ENCODE measurements at places on chromosomes 4 and X.

DNA sequence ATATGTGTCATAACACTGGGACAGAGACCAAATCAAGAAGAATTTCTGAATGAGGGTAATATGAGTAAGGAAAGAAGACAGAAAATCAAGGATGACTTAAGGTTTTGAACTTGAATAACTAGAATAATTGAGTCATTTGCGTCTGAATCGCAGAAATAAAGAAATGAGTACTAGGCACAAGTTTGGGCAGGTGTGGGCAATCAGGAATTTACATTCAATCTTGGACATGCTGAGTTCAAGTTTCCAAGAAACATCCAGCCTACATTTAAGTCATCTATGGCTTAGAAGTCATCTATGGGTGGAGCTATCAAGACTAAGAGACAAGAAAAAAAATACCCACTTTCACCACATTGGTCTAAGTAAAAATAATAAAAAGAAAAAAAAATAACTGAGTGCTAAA lies 30.4 kb upstream of the WDR44 start:
- DNase-seq: no peak

- no peak for DNase-seq
Observed at GRCh38 chr4:182859730-182860129, 57.5 kb downstream of the DCTD start.

GRCh38 chr4:120348521-120348920 lies 281.9 kb upstream of the MAD2L1 start:
- DNase-seq: no peak

GRCh38 chr4:156475322-156475721 lies 496.3 kb downstream of the PDGFC start:
- DNase-seq: no peak

DNA sequence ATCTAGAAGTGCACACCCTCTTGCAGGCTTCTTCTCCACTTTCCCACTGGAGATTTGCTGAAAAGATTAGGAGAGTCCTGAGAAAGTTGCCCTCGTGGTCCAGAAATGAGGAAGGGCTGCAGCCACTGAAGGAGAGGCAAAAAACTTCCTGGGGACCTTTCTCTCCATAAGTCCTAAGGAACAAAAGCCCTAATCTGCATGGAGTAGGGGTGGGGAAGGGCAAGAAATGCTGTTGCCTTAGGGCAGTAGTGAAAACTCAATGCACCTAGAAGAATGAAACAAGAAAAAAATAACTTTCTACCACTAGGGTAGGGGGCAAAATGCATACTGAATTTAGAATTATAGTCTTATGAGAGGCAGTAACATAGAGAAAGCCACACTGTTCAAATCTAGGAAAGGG lies 1408.8 kb downstream of the PCDH19 start:
- no peak for DNase-seq

DNA sequence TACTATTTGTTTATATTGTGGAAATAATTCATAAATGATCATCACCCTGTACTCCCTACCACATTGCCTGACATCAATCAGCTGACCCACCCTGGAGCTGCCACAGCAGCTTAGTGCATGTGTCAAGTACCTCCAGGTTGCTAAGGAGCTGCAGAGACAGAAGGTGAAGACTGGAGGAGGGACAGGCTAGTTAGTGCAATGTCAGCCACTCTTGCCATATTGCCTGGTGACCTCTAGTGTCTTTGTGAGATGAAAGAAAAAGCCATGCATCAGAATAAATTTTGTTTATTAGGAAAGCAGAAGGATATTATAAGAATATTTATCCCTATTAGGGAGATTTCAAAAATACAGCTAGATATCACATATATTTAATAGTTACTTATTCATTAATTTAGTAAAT lies 243.9 kb upstream of the FAT4 start:
- DNase-seq: no peak

- no peak for DNase-seq
Observed at GRCh38 chr4:94626942-94627341, 130.8 kb upstream of the BMPR1B start.

DNA sequence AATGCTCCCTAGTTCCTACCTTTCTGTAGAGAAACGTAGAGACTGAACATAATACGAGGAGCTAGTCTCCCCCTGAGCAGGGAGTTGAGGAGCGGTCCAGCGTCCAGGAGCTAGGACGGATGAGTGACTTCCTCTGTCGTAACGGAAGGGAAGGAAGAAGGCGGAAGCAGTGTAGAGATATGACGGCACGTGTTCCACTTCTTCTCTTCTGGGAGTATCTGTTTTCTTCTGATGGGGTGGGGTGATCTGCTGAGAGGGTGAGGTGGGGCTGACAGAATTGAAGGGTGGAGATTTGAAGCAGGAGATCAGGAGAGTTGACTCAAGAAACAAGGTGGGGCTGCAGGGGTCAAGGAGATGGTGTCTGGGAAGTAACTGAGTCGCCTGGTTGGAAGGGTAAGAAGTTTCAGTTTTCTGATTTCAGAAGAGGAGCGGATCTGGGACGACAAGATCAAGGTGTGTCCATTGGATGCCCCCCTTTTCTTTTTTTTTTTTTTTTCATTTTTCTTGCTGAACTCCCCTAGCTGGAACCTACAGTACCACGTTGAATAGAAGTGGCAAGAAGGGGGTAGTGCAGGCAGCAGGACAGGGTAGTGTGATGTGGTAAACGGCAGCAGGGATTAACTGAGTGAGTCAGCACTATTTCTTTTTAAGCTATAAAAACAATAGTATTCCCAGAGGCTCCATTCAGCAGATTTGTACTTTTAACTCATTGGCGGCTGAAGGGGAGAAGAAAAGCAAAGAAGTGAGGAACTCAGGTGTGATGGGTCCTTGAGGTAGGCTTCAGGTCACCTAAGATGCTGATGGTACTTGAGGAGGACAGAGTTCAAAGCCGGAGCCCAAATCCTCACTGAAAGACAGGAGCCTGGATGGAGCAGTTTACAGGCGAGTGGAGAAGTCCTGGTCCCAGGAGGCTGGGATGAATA lies 50.8 kb upstream of the SETD7 start:
- no peak for DNase-seq

DNA sequence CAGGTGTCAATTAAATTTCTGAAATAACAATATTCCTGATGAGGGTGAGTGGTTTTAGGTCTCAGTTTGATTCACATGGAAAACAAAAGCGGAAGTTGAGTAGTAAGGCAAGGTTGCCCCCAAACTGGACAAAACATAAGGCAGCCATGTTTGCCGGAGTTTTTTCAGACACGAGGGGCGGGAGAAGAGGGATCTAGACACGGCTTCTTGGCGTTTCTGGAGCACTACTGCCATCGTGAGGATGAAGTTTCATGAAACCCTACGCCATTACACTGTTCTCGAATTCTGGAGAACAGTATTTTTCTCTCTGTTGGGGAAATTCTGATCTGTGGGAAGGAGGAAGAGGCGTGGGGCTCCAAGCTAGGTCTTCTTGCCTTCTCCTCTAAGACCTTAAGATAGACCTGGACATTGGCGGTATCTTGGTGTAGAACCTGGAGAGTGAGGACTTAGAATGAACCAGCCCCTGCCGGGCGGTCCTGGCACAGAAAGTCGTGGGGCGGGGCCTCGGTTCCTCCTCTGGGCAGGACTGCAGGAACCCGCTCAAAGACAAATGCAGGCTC lies 160.3 kb downstream of the OR13H1 start:
- DNase-seq: no peak

- no peak for DNase-seq
Observed at GRCh38 chrX:70134116-70134477, 850 bp downstream of the IGBP1 start.

DNA sequence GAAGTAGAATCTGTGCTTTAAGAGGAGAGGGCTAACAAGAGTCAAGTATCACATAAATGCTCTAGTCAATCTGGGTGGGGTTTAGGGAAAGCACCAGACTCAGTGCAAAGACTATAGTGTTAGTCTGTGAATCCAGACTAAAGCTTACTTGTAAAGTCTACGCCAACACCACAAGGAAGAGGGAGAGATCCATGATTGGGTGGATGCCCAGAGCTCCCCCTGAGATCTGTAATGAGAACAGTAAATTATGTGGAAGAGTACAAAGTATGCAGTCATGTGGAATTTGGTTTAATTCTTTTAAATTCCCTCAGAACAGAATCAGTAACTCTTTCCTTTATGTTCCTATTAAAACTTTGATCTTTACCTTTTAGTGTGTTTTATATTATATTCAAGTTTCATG lies 354.7 kb upstream of the SPANXN4 start:
- DNase-seq: no peak

GRCh38 chr4:130703211-130703935 lies 1607.4 kb downstream of the C4orf33 start:
- no peak for DNase-seq

DNA sequence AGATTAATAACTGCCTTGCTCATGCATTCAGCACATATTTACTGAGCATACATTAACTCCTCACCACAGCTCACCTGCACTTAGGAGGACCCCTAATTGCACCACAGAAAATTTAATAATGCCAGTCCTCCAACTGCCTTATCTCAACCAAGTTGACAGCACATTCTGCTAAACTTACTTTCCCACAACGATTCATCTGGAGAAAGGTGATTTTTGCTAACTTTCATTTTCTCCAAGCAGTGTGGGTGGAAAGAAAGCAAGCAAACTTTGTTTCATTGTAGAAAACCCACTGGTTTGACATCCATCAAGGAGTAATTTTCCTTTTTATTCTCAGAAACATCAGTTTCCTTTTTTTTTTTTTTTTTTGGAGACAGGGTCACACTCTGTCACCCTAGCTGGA lies 49.1 kb downstream of the RASGEF1B start:
- no peak for DNase-seq

GRCh38 chr4:84051639-84052038 lies 447.5 kb downstream of the NKX6-1 start:
- no peak for DNase-seq

GRCh38 chrX:47366041-47366722 lies 4.2 kb upstream of the ZNF157 start:
- DNase-seq: peak; percentile 62

GRCh38 chr4:80471756-80472155 lies 136.2 kb downstream of the CFAP299 start:
- DNase-seq: no peak

DNA sequence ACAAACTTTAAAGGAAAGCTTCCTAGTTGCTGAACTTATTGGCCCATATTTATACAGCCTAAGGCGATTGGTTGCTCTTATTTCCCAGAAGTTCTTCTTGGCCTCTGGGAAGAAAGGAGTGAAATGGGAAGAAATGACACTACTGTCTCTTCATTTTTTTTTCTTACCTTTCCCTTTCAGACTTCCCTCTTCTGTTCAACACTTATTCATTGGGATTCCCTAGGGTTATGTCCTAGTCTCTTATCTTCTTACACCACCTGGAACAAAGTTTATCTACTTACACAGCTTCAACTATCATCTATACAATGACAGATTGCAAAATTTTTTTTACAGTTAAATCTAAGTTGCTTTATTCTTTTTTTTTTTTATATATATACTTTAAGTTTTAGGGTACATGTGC lies 68.0 kb downstream of the SNX12 start:
- no peak for DNase-seq

DNA sequence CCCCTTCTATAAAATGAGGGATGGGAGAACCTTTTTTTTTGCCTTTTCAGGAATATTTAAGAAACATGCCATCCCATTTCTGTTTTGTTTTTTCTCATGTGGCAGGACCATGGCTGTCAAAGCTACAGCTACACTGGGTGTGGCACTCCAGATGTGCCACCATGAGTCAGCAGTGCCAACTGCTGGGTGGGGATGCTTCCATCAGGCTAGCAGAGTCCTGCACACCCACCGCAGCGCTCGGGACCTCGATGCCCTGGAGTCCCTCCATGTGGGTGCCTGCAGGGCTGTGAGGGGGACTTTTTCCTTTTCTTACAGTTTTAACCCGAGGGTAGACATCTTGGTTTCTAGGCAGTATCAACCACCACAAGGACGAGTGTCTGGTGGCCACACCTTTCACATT lies 352.6 kb downstream of the NR3C2 start:
- DNase-seq: no peak

DNA sequence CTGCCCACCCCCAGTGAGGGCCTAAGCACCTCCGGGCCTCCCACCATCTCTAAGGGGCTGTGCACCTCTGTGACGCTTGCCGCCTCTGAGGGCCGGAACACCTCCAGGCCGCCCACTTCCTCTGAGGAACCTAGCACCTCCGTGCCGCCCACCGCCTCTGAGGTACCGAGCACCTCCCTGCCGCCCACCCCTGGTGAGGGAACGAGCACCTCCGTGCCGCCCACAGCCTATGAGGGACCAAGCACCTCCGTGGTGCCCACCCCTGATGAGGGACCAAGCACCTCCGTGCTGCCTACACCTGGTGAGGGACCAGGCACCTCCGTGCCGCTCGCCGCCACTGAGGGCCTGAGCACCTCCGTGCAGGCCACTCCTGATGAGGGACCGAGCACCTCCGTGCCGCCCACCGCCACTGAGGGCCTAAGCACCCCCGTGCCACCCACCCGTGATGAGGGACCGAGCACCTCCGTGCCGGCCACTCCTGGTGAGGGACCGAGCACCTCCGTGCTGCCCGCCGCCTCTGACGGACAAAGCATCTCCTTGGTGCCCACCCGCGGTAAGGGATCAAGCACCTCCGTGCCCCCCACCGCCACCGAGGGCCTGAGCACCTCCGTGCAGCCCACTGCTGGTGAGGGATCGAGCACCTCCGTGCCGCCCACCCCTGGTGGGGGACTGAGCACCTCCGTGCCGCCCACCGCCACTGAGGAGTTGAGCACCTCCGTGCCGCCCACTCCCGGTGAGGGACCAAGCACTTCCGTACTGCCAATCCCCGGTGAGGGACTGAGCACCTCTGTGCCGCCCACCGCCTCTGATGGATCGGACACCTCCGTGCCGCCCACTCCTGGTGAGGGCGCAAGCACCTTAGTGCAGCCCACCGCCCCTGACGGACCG lies 977 bp downstream of the MAGEE1 start:
- no peak for DNase-seq

DNA sequence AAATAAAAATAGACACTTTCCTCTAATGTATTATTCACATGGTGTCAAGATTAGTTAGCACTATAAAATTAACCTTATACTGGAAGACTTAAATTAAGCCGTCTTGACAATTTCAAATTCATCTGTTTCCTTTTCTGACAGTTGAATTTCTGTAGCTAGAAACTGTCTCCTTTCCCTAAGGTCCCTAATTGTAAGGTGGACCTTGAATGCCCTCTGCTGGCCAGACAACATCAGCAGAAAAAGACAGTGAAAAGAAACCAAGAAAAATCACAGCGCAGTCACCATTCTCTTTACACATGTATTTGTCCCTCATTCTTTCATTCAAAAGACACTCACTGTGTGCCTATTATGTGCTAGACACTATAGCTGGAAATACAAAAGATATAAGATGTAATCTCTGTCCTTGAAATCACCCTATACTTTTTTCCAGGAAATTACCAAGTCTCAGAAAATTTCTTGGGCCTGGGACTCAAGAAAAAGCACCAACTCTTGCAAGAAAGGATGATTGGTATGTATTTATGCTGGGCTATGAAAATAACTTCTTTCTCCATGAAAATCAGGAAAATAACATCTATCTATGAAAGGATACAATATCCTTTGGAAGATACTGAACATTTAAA lies 32.7 kb upstream of the AMBN start:
- no peak for DNase-seq

DNA sequence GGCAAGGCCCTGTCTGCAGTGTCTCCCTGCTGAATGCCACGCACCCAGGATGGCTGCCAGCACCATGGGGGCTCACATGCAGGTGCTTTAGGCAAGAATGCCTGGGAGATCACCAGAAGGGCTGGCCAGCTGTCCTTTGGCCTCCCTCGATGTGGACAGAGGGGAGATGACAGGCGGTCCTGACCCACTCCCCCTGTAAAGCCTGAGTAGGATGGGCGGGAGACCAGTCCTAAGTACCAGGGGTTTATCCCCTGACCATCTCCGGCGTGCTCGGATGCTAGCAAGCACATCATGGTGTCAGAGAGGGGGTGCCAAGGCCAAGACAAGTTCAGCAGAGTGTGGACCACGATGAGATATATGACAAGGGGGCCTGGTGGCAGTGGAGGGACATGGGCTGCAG lies 5.3 kb downstream of the PDZD4 start:
- no peak for DNase-seq

GRCh38 chr4:74541667-74542066 lies 96.7 kb downstream of the AREG start:
- no peak for DNase-seq

Data from bone marrow (tissue), 2 donors.